T-helper 9 cell (primary cell): ENCODE measurements at places on chromosomes 7 and 10.

- no peak for DNase-seq
These were observed 879.1 kb upstream of the C7orf33 start for GRCh38 chr7:147711447-147711846.

GRCh38 chr7:4436361-4436895 lies 245.7 kb upstream of the FOXK1 start:
- DNase-seq = no peak

DNA sequence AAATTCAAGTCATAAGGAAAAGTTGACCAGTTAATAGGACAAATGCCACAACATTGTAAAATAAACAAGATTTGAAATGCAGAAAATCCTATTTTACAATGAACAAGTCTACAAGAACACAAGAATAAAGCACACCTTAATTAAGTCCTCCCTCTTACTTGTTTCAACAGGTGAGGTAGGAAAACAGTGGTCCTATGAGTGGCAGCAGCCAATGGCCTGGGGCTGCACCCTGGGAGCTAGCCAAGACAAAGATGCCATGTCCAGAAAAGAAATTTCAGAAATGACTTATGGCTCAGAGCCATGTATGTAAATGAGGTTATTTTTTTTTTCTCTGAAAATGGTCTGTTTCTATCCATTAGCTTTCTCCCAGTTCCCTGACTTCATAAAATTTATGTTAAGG lies 14.3 kb downstream of the KLLN start:
- DNase-seq = no peak

DNA sequence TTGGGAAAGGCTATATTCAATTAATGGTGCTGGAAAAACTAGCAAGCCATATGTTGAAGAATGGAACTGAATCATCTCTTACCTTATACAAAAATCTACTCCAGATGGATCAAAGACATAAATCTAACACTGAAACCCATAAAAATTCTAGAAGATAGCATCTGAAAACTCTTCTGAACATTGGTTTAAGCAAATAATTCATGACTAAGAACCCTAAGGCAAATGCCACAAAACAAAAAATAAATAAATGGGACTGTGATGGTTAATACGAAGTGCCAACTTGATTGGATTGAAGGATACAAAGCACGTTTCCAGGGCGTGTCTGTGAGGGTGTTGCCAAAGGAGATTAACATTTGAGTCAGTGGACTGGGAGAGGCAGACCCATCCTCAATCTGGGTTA lies 1130.0 kb downstream of the DNAJB9 start:
- DNase-seq = no peak

DNA sequence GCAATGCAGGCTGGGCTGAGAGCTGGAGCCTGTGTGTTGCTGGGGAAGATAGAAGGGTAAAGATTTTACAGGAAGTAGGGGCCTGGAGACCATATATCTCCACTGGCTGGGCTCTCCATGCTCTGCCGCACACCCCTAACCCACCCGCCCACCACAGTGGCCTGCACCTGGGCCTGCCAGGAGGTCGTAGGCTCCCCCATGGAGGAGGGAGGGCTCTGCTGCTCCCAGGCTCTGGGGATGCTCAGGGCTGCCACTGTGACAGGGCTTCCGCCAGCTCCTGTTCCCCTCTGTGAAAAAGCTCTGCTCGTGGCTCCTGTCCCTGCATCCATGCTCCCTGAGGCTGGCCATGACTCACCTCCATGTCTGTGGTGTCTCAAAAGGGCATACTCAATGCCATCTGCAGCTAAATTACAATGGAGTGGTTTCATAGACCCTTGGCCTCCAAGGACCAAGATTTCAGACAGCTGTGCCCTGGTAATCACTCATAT lies 106.0 kb downstream of the CXCL12 start:
- DNase-seq = no peak

DNA sequence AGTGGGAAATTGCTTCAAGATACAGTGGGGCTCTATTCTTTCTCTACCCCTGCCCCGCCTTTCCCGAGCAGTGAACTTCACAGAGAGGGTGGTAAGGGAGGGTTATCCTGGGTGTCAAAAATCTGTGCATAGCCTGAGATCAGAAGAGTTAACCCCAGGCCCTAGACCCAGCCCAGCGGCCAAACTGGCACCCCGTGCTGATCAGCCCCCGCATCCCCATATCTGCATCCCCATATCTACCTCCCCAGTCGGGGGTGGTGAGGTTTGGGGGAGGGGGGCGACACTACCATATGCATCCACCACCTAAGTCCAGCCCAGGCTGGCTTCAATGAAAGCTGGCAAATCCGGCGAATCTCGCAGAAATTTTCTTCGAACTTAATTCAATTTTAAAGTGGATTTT lies 7.0 kb upstream of the DLX6 start:
- DNase-seq = no peak

DNA sequence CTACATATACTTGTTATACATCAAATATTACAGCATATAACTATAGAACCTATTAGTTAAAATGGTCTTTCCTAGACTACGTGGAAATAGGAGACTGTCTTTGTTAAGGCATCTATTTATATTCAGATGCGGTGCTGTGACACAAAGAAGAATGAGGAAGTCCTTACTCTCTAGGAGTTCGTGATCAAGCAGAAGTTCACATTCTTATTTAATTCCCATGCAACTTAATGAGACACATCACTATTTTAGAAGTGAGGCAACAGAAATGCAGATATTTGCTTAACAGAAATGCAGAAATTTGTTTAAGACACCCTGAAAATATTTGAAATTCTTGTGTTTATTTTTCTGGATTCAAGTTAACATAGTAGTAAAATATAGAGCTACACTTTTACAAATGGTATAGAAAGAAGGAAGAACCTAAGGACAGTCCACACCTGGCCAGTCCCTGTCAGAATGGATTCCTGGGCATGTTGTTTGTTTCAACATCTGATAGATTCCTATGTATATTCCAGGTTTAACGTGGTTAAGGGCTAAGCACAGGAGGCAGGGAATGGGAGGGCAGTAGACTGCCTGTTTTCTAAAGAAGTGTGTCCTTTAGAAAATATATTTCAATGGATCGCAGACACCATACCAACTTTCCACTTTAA lies 70.6 kb upstream of the NXPH1 start:
- no peak for DNase-seq

GRCh38 chr10:44392420-44392819 lies 7.5 kb upstream of the CXCL12 start:
- no peak for DNase-seq

DNA sequence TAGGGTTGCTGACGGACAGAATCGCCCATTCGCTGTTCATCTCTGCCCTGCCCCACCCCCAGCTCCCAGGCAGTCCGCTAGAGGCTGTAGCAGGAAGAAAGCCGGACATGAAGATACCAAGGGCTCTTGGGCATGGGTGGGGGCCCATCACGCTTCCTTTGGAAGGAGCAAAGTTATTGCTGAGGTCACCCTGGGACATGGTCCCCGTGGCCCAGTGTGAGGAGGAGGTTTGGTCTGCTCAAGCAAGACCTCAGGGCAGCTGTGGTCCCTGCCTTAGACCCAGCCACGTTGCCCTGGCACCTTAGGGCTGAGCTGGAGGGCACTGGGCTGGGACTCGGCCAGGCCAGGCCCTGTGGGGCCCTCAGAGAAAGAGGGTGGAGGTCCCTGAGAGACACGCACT lies 132.1 kb upstream of the NPS start:
- DNase-seq = no peak

GRCh38 chr10:15857107-15857575 lies 3.2 kb downstream of the MINDY3 start:
- no peak for DNase-seq

DNA sequence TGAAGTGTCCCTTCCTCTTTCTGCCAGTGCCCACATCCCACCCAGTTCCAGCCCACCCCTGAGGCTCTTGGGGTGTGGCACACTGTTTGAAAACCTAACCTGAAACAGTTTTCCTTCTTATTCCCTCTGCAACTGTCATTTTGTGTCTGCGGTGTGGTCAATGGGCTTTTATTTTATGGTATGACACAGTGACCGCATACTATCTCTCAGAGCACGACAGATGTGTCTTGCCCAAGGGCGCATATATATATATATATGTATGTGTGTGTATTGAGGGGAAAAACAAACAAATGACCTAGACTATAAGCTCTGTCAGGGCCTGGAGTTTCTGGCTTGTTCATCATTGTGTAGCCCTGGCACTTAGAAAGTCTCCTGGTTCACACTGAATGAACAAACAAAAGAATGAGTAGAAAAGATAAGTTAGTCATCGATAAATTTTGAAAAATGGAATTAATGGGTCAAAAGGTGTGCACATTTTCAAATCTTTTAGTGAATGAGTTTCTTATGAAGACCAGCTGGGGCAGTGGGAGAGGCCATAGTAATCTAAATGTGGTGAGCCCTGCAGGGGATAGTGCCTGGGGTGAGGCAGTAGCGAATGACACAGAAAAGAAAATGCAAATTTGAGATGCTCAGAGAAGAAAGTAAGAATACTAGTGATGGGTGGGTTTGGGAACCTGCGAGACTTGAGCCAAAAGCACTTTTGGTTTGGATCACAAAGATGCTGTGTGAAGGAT lies 198.4 kb downstream of the SNX10 start:
- no peak for DNase-seq

DNA sequence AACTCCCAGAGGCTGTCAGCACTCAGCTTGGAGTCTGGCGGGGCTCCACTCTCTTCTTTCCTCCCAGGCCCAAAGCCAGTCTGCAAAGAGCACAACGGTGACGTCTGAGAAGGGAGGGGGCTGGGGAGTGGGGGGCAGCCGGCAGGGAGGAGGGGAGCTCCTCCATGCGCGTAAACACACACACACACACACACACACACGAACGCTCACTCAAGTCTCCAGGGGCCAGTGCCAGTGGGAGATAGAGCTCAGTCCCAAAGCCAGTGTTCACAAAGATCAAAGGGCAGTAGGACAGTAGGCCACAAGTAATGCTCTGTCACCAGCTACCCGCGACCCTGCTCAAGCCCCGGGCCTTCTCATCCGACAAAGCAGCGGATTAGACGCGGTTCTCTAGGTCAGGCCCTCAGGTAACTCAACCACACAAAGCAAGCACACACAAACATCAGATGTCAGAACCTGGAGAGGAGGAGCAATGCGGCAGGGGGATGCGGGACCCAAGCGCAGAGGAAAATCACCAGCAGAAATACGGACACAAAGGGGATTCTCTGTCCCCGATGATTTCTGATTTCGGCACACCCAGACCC lies 19.9 kb downstream of the TCAF1 start:
- no peak for DNase-seq

- no peak for DNase-seq
These were observed 116.1 kb downstream of the KLF6 start for GRCh38 chr10:3668966-3669330.

DNA sequence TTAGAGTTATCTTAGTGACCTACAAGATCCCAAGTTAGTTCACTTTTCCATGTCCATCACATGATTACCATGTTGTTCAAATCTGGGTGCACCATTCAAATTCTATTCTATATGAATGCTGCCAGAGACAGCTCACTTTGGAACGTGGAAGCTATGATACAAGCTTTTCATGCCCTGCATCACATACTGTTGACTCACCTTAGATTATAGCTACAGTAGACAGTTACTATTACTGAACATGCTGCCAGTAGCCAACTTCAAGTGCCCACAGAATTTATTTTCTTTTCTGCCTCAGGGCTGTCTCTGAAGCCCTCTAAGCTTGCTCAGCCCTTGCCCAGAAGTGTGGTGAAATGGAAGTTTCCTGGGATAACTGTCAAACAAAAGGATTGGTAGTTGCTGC lies 231.1 kb downstream of the GPR158 start:
- DNase-seq = no peak

DNA sequence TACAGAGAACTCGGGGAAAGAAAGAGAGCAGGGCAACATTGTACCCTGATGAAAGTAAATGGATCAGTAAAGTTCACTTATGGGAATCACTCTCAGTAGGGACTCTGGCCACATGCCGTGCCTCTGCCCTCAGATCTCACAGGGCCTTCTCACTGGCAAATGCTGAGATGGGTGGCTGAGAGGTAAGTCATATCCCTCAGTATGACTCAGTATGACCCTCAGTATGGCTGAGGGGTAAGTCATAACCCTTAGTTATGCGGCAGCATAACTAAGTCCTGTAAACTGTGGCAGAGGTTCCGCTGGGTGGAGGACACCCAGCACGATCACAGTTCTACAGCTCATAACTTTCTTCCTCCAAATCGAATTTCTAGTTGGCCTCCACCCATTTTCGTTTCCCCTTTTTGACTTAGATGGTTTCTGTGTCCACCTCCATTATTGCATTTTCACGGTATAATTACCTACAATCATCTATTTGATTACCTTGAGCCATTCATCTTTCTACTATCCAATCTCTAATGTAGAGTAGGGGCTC lies 26.5 kb upstream of the WNT16 start:
- no peak for DNase-seq

GRCh38 chr7:134419875-134420274 lies 39.0 kb downstream of the AKR1B1 start:
- no peak for DNase-seq

GRCh38 chr10:83991986-83992753 lies 147.1 kb upstream of the GHITM start:
- no peak for DNase-seq

GRCh38 chr10:84581976-84582375 lies 253.6 kb downstream of the CCSER2 start:
- no peak for DNase-seq

DNA sequence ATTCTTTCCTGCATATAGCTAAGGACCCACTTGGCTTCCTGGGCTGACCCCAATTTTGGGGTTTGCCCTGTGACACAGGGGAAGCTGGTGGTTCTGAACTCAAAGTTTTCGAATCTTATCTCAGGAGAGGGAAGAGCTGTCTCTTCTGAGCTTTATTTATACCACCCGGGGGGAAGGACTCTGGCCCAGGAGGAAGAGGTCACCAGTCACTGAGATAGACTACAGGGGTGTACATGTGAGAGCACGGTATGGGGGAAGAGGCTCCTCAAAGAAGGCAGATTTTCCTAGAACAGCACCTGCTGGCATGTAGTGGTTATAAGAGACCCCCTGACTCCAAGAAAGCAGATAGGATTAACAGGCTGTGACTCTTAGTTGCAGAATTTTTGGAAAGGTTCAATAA lies 101.8 kb upstream of the ELMO1 start:
- DNase-seq = no peak

DNA sequence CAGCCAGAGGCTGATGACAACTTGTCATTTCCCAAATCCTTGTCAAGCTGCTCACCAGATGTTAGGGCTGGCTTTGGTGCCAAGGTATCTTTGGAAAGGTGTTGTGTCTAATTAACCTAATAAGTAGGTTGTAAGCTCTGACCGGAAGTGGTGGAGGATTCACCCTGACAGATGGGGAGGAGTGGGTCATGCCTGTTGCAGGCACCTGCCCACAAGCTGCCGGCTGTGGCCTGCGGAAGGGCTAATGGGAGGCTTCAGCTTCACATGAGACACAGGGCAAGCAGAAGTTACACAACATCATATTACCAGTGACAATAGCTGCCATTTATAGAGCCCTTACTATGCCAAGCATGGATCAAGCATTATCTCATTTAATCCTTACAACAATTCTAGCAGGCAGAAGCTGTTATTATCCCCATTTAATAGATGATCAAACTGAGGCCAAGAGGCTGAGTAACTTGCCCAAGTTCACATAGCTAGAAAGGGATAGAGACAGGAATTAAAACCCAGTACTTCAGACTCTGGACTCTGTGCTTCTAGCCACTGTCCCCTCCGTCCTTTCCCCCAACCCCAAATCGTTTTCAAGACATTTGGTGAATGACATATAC lies 63.1 kb upstream of the DUSP5 start:
- no peak for DNase-seq

- no peak for DNase-seq
These were observed 87.2 kb upstream of the ZNF32 start for GRCh38 chr10:43735907-43736306.
